ENCODE measurements at places on chromosomes 7 and 10.

DNA sequence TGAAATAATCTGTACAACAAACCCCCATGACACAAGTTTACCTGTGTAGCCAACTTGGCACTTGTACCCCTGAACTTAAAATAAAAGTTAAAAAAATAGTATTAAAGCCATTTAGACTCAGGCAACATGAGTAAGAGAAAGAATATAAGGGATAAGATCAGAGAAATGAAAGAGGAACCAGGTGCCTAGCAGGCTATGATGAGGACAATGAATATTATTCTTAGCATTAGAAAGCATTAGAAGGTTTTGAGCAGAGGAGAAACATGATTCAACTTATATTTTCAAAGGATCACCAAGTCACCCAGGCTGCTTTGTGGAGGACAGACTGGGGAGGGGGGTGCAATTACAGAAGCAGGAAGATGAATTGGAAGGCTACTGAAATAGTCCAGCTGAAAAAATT, 48.1 kb upstream of the TES start:
- no peak for DNase-seq

DNA sequence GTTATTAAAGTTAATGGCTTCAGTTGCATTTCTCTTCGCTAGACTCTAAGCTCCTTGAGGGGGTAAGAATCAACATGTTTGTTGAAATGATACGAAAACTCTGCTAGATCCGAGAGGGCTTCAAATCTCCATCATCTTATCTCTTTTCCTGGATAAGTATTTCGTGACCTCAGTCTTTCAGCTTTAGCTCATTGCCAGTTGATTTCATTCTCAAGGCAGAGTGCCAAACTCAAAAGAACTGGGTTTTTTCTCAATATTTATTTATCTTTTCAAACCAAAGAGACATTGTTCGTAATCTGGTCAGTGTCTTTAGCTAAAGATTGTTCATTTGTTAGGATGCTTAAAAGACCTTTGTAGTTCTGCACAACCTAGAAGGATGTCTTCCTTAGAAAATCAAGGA, 108.9 kb downstream of the ARID5B start:
- DNase-seq, result no peak

DNA sequence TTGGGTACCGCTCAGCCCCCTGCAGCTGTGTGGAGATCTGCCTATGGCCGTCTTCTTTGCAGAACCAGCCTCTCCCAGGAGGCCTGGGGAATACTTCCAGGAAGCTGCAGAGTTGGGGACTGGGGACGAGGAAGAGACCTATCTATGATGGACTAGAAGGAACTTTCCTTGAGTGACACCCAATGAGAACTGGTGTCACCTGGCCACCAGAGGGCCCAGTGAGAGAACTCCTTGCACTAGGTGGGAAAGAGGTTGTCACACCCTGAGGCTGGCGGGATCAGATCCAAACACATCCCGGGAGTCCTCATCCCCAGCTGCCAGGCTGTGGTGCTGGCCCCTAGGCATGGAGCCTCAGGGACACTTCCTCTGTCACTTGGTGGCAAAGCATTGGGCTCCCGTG, 4.9 kb upstream of the GRID2IP start:
- no peak for DNase-seq

DNA sequence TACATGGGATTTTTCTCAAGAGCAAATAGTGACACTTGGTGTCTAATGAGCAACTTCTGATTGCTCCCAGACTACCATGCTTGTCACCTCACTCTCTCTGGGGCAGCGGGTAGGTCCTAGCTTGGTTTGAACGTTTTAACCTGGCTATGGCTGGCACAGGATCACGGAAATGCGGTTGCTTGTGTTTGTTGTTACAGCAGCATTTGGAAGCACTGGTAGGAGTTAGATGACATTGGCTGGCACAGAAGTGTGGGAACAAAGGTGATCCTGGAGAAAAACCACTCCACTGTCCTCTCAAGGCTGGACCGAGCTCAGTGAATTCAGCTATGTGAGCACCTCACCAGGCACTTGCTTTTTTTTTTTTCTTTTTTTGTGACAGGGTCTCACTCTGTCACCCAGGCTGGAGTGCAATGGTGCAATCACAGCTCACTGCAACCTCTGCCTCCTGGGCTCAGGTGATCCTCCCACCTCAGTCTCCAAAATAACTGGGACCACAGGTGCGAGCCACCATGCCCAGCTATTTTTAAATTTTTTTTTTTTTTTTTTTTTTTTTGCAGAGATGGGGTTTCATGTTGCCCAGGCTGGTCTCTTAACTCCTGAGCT, 3.5 kb upstream of the PFKFB3 start:
- no peak for DNase-seq

GRCh38 chr10:114404171-114405010, at the start of gene AFAP1L2:
Gene AFAP1L2, minus strand, starts transcription at chr10:114404502. Its CDS starts 47 bp downstream, at chr10:114404455.
- DNase-seq, result no peak

DNA sequence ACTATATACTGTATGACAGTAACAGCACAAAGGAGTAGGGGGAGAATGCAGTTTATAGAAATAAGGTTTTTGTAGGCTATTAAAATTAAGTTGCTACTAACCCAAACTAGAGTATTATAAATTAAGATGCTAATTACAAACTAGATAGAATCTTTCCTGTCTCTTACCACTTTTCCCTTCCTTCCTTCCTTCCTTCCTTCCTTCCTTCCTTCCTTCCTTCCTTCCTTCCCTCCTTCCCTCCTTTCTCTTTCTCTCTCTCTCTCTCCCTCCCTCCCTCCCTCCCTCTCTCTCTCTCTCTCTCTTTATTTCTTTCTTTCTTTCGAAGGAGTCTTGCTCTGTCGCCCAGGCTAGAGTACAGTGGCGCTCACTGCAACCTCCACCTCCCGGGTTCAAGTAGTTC, 36.4 kb upstream of the BRAF start:
- DNase-seq, result no peak

- DNase-seq, result peak; percentile 66
Observed at GRCh38 chr10:62043421-62044021, 142.0 kb downstream of the ARID5B start.

DNA sequence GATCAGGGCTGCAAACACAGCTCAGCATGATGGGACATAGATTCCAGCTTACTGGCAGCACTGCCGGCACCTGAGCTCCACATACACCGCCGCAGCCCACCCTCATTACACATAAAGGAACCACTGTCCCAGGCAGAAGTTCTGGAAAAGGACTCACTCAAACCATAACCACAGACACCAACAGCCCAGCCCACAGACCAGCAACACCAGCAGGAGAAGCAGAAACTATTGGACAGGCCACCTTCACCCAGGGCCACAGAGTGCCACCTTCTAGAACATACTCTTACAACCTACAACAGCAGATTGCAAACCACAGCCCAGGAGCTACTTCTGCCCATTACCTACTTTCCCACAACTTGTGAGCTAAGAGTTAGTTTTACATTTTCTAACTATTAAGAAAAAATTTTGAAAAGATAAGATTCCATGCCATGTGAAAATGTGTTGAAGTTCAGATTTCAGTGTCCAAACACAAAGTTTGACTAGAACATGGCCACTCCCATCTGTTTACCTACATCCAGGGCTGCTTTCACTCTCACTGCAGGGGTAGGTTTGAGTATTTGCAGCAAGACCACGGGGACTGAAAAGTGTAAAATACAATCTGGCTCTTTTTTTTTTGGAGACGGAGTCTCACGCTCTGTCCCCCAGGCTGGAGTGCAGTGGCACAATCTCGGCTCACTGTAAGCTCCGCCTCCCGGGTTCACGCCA, 153.0 kb downstream of the TNS3 start:
- DNase-seq, result no peak

DNA sequence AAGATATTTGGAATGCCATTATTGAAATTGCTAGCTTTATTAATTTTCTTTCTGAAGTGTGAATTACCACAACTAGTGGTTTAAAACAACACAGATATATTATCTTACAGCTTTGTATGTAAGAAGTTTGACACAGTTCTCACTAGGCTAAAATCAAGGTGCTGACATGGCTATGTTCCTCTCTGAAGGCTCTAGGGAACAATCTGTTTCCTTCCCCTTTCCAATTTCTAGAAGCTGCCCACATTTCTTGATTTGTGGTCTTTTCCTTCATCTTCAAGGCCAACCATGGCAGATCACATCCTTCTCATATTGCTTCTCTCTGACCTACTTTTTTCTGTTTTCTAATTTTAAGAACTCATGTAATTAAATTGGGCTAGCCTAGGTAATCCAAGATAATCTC, 43.3 kb upstream of the SLC26A3 start:
- DNase-seq, result peak; percentile 58

- DNase-seq, result no peak
Observed at GRCh38 chr7:39811161-39811614, 138.9 kb upstream of the CDK13 start.

DNA sequence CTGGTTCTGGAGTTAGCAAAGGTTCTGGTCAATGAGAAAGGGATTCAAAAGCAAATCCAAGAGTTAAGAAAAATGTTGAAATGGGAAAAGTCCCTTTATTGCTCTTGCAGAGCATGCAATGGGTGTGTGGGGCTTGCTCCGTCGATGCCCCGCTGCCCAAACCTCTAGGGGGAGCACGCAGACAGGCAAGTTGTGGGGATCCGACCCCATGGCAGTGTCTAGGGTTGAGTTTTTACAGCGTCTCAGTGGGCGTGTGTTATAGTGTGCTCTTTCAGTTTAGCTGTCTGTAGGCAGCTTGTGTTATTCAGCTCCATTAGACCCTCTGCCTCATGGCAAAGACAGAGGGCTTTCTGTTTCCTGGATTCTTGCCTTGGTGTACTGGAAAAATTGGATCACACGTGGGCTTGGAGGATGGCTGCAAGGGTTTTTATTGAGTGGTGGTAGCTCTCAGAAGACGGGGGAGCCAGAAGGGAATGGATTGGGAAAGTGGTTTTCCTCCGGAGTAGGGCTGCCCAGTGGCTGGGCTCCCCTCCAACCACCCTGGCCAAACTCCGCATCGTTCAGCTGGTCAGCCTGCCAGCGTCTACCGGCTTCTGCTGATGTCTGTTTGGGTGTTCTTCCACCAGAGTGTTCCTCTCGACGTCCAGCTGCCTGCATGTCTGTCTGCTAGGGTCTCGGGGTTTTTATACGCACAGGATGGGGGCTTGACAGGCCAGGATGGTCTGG, 102.3 kb upstream of the PLXDC2 start:
- no peak for DNase-seq

DNA sequence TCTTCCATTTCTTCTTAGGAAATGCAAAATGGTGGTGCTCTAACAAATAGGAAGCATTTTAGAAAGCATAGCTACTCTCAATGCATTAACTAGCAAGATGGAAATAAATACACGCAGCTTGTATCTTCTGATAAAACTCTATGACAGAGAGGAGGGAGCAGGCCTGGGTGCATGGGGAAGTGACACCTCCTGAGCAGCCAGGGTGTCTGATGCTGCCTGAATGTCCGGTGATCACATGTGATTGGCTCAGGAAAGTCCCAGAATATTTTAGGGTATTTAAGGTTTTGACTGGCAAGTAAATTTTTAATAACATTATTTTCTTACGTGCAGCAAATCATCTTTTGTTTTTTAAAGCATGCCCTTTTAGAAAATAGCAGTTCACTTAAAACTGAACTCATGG, 261.0 kb upstream of the KLF6 start:
- DNase-seq, result peak; percentile 55

GRCh38 chr10:44195112-44196007, 189.5 kb downstream of the CXCL12 start:
- no peak for DNase-seq

DNA sequence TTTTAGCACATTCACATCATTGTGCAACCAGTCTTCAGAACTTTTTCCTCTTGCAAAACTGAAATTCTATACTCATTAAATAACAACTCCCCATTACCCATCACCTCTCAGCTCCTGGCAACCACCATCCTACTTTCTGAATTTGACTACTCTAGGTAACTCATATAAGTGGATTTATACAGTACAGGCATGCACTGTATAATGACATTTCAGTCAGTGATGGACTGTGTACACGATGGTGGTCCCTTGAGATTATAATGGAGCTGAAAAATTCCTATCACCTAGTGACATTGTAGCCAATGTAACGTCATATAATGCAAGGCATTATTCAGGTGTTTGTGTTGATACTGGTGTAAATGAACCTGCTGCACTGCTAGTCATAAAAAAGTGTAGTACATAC, 60.1 kb downstream of the BTRC start:
- no peak for DNase-seq

- no peak for DNase-seq
Observed at GRCh38 chr7:45470031-45470430, 104.1 kb upstream of the ADCY1 start.

DNA sequence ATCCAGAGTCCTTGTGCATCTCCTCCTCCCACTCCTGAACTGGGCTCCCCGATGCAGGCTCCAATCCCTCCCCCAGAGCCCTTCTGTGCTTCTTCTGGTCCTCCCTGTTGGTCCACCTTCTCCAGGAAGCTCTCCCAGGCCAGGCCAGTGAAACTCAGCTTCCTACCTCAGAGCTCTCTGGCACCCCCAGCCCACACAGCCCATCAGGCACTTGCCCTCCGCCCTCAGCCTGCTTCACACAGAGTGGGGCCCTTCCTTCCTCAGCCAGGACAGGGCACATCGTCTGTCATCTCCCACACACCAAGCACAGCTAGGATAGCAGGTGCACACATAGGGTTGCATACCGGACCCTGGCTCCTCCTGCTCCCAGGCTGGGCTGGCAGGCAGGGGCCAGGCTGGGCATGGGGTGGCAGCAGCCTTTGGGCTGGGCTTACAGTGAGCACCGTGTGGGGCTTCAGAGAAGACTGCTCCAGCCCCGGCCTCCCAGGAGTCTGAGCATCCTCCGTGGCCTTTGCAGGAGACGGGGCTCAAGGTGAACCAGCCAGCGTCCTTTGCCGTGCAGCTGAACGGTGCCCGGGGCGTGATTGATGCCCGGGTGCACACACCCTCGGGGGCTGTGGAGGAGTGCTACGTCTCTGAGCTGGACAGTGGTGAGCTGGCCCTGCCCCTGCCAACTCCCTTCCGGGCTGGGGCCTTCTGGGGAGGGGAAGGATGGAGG, 6.5 kb upstream of the ATP6V1F start:
- no peak for DNase-seq

DNA sequence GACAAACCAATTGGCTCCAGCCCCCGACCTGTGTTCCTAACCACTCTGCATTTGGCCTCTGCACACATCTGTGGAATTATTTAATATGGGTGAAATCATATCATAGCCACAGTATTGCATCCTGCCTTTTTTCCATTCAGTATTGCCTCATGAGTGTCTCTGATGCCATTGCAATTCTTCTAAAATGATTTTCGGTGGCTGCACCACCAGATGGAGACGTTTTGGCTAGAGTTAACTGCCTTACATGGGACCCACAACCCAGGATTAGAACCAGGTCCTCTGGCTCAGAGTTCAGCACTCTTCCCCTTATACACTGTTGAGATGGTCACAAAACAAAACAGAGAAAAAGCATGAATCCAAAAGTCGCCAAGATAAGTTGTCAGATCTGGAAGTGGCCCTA, 180.8 kb downstream of the EMX2 start:
- no peak for DNase-seq

- DNase-seq, result no peak
Observed at GRCh38 chr7:111825046-111825445, 262.8 kb upstream of the IMMP2L start.

Measured in pons (tissue), 1 donor.